Lung microvascular endothelial cell (primary cell): ENCODE measurements at places on chromosomes 7 and 10. TPM values are rescaled to one million over a fixed set of nuclear protein-coding genes. Genes with fewer than 3 reads are reported as not detected.

GRCh38 chr7:158837790-158838637, 8.7 kb upstream of the ESYT2 start:
- DNase-seq: no peak

- no peak for DNase-seq
These were observed 586 bp upstream of the AOC1 start for GRCh38 chr7:150851492-150852370.

DNA sequence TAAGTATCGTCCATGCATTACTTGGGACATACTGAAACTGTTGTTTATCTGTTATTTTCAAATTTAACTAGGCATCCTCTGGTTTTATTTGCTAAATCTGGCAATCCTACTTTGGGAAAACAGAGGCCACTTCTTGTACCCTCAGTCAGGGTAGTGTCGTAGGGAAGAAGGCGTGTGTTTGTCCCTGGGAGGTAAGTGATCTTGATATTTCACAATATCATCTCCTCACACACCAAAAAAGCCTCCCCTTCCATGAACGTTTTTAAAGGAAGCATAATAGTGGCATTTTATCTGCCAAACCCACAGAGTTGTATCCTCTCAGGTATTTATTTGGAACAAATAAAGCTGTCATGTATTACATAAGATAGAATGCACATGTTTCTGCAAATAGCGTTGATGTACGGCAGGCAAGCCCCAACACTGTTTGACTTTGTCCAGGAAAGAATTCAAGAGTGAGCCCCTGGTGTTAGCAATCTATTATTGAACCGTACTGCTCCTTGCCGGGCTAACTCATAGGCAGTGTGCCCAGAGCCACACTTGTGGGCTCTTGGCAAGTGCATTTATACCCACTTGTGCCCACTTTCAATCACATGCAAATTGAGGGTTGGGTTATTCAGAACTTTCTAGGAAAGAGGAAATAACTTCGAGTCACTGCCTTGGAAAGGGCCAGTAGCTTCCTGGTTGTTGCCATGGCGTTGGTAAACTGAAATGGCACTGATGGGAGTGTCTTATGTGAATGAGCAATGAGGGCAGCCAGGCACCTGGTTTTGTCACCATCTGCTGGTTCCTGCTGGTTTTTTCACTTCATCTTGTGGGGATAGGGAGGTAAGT, 266.0 kb downstream of the USP6NL start:
- no peak for DNase-seq

GRCh38 chr10:89589101-89589720, 53.8 kb upstream of the SLC16A12 start:
- peak; percentile 17 for DNase-seq

DNA sequence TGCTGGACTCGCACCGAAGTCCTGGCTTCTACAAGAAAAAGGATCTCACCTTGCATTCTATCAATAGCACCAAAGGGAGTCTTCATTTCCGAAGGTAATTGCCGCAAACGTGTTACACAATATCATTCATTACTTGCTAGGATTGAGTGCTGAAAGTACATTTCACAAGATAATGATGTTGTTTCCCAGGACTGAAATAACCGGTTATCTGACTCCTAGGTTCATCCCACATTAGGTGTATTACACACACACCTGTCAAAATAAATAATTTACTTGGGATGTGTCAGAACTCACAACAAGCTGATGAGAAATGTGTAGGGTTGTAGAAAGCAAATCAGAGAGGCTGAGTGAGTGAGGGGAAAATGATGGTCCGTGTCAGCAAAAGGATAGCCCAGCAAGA, 219.4 kb upstream of the RHOBTB1 start:
- DNase-seq: no peak

DNA sequence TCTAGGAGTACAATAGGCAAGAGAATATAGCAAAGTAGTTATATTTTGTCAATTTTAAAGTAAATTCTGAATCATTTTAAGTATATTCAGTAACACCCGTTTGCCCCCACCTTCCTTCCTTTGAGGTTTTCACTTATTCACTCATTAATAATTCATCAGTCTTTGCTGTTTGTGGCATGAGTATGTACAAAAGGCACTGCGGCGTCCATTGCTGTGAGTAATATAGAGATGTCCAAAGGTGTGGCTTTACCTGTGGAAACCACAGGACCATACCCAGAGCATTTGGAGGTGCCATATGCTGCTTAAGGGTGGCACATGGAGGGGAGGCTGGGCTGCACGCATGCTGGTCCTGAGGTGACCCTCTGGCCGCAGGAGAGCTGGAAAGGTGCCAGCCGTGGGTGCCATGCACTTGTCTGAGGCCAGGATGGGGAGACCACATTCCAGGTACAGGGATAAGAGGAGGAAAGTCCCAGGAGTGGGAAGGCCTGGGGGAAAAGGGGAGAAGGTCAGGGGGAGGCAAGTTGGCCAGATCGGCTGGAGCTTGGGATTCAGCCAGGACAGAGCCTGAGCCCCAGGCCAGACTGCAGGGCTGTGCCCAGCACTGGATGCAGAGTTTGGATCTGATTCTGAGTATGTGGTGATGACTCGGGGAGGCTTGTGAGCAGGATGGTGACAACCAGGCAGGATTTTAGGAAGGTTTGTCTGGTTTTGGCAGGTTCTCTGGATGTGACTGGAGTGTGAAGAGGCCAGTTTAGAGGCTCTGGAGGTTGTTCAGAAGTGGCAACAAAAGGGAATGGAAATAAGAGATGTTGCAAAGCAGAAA, 223.4 kb downstream of the MGMT start:
- DNase-seq: no peak

- DNase-seq: no peak
These were observed 134.3 kb upstream of the ASAH2 start for GRCh38 chr10:50385624-50386023.

DNA sequence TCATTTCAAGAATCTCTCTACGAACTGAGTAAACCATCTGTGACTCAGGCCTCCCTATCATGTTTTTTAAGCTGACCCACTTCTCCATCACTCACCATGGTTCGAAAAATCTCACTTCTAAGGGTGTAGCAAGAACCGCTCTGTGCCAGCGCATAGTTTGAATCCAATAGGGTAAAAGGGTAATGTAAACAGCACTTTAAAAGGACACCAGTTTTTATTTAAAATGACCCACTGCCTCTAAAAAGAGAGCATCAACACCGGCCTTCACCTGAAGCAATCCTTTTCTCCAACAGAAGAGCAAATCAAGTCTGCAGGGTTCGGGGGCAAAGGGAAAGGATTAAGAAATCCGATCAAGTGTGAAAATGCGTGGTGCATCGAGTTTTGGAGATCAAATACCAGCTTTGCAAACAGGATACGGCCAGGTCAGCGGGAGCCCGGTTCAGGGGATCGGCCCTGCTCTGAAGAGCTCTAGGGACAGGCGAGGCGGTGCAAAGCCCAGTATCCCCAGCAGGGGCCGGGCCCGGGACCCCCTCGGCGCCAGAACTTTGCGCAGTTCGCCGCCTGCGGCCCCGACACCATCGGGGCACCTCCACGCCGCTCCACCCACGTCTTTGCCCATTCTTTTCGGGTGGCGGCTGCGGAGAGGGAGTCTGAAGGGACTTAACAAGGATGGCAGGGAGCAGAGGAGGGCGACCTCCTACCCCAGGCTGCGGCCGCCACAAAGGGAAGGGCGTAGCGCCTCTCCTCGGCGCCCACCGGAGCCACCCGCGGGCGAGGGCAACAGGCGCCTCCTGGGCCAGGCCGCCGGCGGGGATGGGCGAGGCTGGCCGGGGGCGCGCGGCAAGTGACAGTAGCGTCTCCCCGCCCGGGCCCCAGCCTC, 842 bp downstream of the NMT2 start:
- DNase-seq: peak; percentile 57

DNA sequence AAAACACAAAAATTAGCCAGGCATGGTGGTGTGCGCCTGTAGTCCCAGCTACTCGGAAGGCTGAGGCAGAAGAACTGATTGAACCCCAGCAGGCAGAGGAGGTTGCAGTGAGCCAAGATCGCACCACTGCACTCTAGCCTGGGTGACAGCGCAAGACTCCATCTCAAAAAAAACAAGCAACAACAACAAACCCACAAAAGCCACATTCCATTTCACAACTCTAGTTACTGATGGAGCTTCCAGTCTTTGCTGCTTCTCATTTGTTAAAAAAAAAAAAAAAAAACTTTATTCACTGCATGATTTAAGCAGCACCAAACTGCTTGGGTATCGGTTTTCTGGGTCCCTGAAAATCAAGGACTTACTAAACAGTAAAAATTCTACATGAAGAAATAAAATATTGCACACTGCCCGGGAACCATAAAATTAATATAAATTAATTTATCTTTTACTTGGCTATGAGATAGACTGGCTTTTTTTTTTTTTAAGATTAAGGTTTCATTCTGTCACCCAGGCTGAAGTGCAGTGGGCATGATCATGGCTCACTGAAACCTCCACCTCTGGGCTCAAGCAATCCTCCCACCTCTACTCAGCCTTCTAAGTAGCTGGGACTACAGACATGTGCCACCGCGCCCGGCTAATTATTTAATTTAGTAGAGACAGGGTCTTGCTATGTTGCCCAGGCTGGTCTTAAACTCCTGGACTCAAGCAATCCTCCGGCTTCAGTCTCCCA, 42.0 kb downstream of the SRPK2 start:
- no peak for DNase-seq

- peak; percentile 83 for DNase-seq
These were observed 1.4 kb upstream of the TSPAN15 start for GRCh38 chr10:69449841-69450240.

GRCh38 chr7:137652721-137653120, 194.1 kb downstream of the DGKI start:
- DNase-seq: peak; percentile 23

GRCh38 chr7:41915871-41916270, 213.0 kb upstream of the INHBA start:
- no peak for DNase-seq

- no peak for DNase-seq
These were observed 213.2 kb downstream of the TRIL start for GRCh38 chr7:28744951-28745350.

GRCh38 chr7:117302396-117302795, 20.5 kb downstream of the WNT2 start:
- DNase-seq: no peak

GRCh38 chr10:49220031-49220430, 31.8 kb upstream of the TMEM273 start:
- DNase-seq: no peak

DNA sequence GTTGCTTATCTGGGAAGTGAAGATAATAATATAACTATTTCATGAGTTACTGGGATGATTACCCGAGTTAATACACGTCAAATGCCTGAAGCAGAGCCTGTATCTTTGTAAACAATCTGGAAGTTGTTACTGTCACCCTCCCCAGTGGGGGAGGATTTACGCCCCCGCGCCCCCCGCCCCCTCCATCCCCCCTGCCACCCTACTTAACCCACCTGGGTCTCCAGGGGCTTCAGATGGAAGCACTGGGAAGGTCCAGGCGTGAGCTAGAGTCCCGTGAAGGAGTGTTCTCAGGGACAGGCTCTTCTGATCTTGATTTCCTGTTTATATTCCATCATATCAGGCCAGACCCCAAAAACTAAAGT, 691 bp upstream of the PPA1 start:
- no peak for DNase-seq

DNA sequence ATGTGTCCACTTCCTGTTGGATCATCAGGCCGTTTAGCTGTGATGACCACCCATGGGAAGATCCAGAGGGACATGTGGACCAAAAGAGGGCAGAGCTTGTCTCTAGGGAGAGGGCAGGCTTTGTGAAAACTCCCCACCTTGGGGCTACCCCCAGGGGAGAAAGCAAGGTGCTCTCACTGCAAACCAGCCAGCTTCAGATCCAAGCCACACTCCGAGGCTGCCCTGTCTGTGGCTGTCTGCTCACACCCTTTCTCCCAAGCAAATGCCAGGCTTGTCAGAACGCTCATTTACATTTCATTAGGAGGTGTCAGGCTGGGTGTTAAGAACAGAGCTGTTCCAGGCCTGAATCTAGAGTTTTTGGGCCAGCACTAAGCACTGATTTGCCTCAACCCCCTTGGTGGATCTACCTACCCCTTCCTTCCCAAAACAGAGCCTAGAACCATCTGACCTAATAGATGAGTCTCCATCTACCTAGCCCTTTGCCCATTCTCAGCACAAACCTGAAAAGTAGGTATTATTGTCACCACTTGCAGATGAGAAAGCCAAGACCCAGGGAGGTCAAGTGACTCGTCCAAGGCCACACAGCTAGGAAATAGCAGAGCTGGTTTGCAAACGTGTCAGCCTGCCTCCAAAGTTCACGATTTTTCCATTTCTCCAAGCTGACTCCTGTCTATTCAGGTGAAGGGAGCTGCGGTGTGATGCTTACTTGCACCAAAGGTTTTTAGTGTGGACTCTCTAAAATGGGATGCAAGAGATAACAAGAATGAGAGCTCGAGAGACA, 130.9 kb downstream of the EMX2 start:
- DNase-seq: no peak

DNA sequence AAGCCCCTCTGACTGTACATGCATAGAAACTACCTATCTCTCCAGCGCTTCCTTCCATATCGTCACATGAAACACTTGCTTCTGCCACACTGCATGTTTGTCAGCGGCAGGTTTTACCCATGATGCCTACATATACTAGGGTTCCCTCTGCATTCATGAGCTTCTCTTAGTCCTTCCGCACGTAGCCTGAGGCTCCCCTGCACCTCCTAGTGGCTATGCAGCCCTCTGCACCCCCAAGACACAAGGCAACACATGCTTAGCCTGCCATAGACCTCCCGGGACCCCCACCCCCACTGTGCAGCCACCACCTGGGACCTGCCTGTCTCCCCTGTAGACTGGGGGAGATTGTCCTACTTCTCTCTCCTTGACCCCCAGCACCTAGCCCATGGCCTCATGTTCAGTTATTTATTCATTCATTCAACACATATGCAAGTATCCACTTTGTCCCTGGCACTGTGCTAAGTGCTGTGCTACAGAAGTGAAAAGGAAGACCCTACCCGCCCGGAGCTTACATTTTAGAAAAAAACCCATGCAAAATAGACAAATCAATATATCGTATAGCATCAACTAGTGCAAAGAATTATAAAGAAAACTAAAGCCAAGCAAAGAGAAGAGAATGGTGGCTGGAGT, 23.5 kb downstream of the TMEM273 start:
- DNase-seq: peak; percentile 58

DNA sequence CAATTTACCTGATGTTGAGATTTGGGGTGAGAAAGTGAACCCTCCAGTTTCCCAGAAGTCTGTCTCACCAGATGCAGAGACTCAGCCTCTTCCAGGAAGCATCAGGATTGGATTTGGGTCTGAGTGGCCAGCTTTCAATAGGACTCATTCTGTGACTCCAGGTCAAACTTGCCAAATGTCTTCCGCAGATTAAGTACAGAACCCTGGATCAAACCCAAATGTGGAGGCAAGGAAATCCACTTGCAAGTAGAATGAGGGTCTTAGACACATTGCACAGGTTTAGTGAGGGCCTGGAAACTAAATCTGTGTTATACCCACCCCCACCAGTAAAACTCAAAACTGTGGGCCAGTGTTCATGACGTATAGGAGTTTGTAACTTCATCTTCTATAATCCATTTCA, 372.2 kb upstream of the MGMT start:
- no peak for DNase-seq

The PNLIPRP3 gene
- not detected in 2 replicates for total RNA-seq

The WNT2 gene
- total RNA-seq: not detected in 2 replicates

The SPDYE1 gene
- total RNA-seq: not detected in 2 replicates

The CCDC172 gene
- not detected in 2 replicates for total RNA-seq

The CYP26C1 gene
- total RNA-seq: 0.44 and 1.6 TPM in 2 replicates

The PDIA4 gene
- 210 and 258 TPM in 2 replicates for total RNA-seq
